ENCODE measurements at places on chromosomes 4 and X.
A peak's percentile ranks its signal among the peaks of the same experiment; 100 is the strongest.

DNA sequence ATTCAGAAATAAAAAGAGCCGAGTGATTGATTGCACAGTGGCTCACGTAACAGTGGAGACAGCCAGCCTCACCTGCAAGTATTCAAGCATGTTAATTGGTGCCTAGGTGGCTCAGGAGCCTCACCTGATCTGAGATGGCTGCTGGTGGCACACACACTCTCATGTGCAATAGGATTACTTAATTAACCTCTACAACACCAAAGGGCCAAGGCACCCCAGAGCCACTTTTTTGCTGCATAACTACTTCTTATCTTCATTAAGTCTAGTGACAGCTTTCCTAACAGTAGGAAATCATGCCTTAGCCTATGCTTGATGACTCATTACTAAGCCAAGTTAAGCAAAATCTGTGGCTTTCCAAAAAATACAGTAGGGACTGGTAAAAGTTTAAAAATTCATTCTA lies 117.3 kb upstream of the NOCT start:
- peak overlapping the region; percentile 78 for H3K27ac ChIP-seq
- H3K27me3 ChIP-seq = no peaks in the 10 kb centered on the region
- H3K36me3 ChIP-seq = no peaks in the 10 kb centered on the region
- no peak for DNase-seq
- H3K4me1 ChIP-seq = no peaks in the 10 kb centered on the region
- no peak overlapping the region for H3K4me3 ChIP-seq

DNA sequence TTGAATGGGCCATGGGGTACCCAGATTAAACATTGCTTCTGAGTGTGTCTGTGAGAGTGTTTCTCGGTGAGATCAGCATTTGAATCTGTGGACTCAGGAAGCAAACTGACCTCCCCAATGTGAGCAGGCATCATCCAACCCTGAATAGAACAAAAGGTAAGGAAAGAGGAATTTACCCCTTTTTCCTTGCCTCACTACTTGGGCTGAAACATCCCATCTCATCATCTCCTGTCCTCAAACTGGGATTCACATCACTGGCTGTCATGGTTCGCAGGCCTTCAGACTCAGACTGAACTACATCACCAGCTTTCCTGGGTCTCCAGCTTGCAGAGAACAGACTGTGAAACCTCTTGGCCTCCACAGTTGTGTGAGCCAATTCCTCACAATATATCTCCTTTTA lies 47.1 kb downstream of the TEC start:
- no peaks in the 10 kb centered on the region for H3K27me3 ChIP-seq
- no peak overlapping the region for H3K27ac ChIP-seq
- no peak for DNase-seq

- DNase-seq = no peak
- H3K27ac ChIP-seq = no peak overlapping the region
- H3K36me3 ChIP-seq = no peaks in the 10 kb centered on the region
- H3K4me1 ChIP-seq = peaks cover 4% of the 10 kb centered on the region
These were observed 580.6 kb downstream of the TRIML1 start for GRCh38 chr4:188719794-188720193.

DNA sequence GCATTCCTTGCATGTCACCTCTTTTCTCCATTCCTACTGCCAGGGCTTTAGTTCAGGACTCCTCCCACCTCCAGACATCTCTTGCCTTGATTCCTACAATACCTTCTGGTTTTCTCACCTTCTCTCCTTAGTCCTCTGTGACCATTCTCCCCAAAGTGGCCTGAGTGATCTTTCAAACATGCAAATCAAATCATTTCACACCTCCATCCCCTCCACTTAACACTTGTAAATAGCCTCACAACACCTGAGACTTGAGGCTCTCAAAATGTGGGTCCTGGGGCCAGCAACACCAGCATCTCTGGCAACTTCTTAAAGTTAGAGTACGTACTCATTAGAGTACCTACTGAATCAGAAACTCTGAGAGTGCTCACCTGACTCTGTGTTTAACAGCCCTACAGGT lies 68.4 kb downstream of the RTL9 start:
- no peak overlapping the region for H3K4me3 ChIP-seq
- peaks cover 15% of the 10 kb centered on the region for H3K27me3 ChIP-seq
- no peaks in the 10 kb centered on the region for H3K36me3 ChIP-seq

DNA sequence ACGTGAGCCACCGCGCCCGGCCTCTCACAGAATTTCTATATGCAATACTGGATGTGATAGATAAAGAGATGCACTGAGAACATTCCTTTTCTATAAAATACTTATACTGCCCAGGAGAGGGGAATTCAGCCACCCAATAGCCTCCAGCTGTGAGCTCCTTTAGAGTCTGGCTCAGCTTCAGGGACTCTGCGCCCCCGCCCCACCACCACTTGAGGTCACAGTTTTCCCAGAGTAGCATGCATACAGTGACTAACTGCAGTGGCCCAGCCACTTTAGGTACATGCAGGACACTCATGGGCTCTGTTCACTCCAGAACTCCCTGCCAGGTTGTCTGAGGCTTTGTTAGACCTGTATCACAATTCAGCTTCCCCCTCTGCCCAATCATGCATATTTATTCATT lies 144.4 kb upstream of the TET2 start:
- DNase-seq = no peak
- no peaks in the 10 kb centered on the region for H3K36me3 ChIP-seq
- H3K4me1 ChIP-seq = no peaks in the 10 kb centered on the region
- H3K27ac ChIP-seq = no peak overlapping the region

- H3K4me1 ChIP-seq = no peaks in the 10 kb centered on the region
- no peaks in the 10 kb centered on the region for H3K36me3 ChIP-seq
- H3K27me3 ChIP-seq = no peaks in the 10 kb centered on the region
- H3K4me3 ChIP-seq = no peak overlapping the region
These were observed 199.9 kb downstream of the CXXC4 start for GRCh38 chr4:104294811-104295210.

DNA sequence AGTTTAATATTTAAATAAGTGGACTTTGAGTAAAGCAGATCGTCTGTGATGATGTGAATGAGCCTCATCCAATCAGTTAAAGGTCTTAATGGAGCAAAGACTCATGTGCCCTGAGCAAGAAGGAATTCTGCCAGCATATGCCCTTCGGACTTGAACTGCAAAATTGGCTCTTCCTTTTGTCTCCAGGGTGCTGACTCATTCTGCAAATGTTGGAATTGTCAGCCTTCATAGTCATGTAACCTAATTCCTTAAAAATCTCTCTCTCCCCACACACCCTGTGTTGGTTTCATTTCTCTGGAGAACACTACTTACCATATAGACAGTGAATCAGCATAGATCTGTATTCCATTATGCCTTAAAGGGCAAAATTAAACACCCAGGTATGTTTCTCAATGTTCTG lies 609.8 kb upstream of the GALNTL6 start:
- H3K36me3 ChIP-seq = no peaks in the 10 kb centered on the region
- DNase-seq = no peak
- H3K27ac ChIP-seq = no peak overlapping the region
- H3K4me1 ChIP-seq = no peaks in the 10 kb centered on the region
- no peak overlapping the region for H3K4me3 ChIP-seq
- H3K27me3 ChIP-seq = no peaks in the 10 kb centered on the region

DNA sequence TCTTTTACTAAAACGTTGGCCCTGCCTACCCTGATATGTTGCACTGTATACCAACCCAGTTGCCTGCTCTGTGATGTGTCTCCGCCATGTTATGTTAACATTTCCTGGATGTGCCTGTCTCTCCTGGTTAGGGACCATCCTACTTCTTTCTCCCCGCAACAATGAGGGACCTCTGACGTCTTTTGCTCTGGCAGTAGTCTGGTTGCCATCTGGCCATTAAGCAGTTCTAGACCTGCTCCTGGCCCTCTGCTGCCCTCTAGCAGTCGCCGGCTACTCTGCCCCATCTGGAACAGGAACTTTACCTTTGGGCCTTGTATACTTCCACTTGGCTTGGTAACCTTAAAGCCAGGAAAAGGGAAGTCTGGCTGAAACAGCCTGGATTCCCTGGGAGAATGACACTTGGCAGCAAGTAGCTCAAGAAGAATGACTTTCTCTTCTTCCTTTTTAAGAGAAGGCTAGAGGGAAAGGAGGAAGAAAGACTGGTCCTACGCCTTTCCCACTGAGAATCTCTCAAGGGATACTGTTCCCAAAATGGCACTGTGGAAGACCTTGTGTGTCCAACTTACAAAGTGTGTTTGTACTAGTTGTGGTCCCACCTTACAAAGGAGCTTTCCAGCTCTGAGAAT lies 63.5 kb downstream of the GPC3 start:
- no peaks in the 10 kb centered on the region for H3K27me3 ChIP-seq
- peaks cover 39% of the 10 kb centered on the region for H3K4me1 ChIP-seq
- peak overlapping the region; percentile 2 for H3K27ac ChIP-seq
- no peak for DNase-seq
- no peak overlapping the region for H3K4me3 ChIP-seq

- no peak overlapping the region for H3K4me3 ChIP-seq
- no peaks in the 10 kb centered on the region for H3K36me3 ChIP-seq
- H3K4me1 ChIP-seq = peaks cover 12% of the 10 kb centered on the region
- no peak for DNase-seq
- H3K27ac ChIP-seq = no peak overlapping the region
These were observed 127.1 kb downstream of the FBXO8 start for GRCh38 chr4:174156239-174156826.

GRCh38 chr4:139297001-139297410 lies 4.3 kb upstream of the NAA15 start:
- H3K4me1 ChIP-seq = peaks cover 17% of the 10 kb centered on the region
- DNase-seq = no peak
- H3K27me3 ChIP-seq = no peaks in the 10 kb centered on the region
- peaks cover 4% of the 10 kb centered on the region for H3K36me3 ChIP-seq

DNA sequence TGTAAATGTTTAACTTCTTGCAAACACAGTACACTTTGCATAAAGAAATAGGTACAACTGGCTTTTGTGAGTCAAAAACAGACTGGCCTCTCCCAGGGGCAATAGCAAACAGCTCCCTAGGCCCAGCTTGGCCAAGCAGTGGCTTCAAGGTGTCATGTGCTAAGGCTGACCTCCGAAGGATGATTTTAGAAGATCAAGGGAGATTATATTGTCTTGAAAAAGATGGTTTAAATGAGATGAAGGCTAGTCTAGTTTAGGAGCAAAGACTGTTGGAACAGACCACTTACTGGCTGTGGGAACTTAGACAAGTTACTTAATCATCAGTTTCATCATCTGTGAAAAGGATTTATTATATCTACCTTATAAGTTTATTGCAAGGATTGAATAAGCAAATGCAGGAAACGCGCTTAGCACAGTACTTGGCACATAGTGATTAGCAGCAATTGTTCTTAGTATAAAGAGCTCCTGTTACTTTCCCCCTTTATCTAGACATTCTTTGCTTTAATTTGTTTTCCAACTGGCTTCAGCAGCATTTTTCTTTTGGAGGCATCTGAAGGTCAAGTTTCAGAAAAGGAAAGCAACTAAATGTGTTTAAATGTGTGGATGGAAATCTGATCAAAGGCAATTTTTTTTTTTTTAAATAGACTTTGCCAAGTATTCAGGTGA lies 17.2 kb downstream of the ANXA3 start:
- H3K36me3 ChIP-seq = peaks cover 9% of the 10 kb centered on the region
- H3K4me3 ChIP-seq = peak overlapping the region; percentile 39
- peak overlapping the region; percentile 98 for H3K27ac ChIP-seq
- no peaks in the 10 kb centered on the region for H3K27me3 ChIP-seq
- DNase-seq = no peak

DNA sequence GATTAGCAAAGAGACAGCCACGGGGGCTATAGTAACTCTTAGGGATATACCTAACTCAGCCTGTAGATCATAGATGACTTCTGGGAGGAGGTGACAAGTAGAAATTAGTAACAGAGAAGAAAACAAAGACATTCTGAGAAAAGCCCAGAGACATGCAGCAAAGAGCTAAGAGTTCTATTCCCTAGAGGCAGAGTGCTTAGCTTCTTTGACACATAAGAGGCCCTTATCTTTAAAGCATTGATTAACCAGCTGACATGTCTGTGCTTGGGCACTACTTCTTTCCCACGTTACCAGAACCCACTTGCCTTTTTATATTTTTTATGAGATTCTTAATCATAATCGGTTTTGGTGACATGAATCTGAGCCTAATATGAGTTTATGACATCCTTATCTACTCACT lies 179.5 kb downstream of the GABRB1 start:
- no peaks in the 10 kb centered on the region for H3K27me3 ChIP-seq
- no peaks in the 10 kb centered on the region for H3K36me3 ChIP-seq
- no peak overlapping the region for H3K27ac ChIP-seq
- peaks cover 23% of the 10 kb centered on the region for H3K4me1 ChIP-seq
- H3K4me3 ChIP-seq = no peak overlapping the region
- DNase-seq = no peak

DNA sequence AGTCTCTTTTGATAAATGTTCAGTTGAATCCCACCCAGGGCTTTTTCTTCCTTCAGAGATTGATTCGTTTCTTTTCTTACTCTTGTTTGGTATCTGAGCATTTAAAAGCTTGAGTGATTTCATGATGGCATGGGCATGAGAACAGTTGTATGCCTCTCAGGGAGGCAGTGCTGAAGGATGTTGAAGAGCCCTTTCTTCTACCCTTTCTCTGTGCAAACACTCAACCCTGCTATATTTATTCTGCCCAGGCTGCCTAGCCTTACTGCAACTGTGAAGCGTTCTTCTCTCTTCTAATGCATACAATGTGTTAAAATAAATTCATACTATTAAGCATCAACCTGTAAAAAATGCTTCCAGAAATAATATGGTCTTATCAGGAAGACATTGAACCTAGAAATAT lies 367.6 kb upstream of the LCORL start:
- H3K27ac ChIP-seq = no peak overlapping the region
- DNase-seq = no peak
- peaks cover 7% of the 10 kb centered on the region for H3K4me1 ChIP-seq
- no peak overlapping the region for H3K4me3 ChIP-seq
- no peaks in the 10 kb centered on the region for H3K36me3 ChIP-seq

- no peak overlapping the region for H3K4me3 ChIP-seq
- no peak for DNase-seq
- no peaks in the 10 kb centered on the region for H3K4me1 ChIP-seq
- no peak overlapping the region for H3K27ac ChIP-seq
- H3K36me3 ChIP-seq = no peaks in the 10 kb centered on the region
These were observed 54.5 kb upstream of the INPP4B start for GRCh38 chr4:142900622-142901021.

DNA sequence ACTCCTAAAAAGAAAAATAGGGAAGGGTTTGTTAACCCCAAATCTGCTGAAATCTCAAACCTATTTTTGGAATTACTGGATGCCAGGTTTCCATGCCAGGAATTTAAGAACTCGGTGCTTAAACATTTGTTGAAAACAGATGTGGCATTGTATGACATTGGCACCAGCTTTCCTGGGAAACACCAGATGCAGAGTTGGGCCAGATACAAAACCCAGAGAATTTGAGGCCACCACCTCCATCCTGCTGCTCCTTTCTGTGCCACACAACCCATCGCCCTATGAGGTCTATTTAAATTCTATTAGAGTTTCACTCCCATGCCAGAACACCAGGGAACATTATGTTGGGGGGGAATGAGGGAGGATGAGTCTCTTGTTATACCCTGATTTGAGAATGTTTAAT lies 71.7 kb downstream of the ARAP2 start:
- no peak for DNase-seq
- H3K27ac ChIP-seq = no peak overlapping the region
- H3K4me1 ChIP-seq = peaks cover 5% of the 10 kb centered on the region

- H3K27me3 ChIP-seq = peaks cover 7% of the 10 kb centered on the region
- H3K4me3 ChIP-seq = no peak overlapping the region
- H3K4me1 ChIP-seq = peaks cover 24% of the 10 kb centered on the region
- DNase-seq = no peak
These were observed 62.3 kb upstream of the LNX1 start for GRCh38 chr4:53653484-53654053.

- H3K36me3 ChIP-seq = no peaks in the 10 kb centered on the region
- no peak for DNase-seq
- H3K27ac ChIP-seq = no peak overlapping the region
- H3K4me1 ChIP-seq = peaks cover 5% of the 10 kb centered on the region
- no peak overlapping the region for H3K4me3 ChIP-seq
These were observed 219.0 kb upstream of the FGF13 start for GRCh38 chrX:138930583-138930945.

Data from type B pancreatic cell (in vitro differentiated cells).